D721Med (cell line): ENCODE measurements at places on chromosomes 7 and 10.

GRCh38 chr7:69693042-69693441 is 94.8 kb downstream of the AUTS2 start:
- no peak for DNase-seq

GRCh38 chr7:152336754-152337368 is 98.9 kb downstream of the KMT2C start:
- DNase-seq, result no peak

DNA sequence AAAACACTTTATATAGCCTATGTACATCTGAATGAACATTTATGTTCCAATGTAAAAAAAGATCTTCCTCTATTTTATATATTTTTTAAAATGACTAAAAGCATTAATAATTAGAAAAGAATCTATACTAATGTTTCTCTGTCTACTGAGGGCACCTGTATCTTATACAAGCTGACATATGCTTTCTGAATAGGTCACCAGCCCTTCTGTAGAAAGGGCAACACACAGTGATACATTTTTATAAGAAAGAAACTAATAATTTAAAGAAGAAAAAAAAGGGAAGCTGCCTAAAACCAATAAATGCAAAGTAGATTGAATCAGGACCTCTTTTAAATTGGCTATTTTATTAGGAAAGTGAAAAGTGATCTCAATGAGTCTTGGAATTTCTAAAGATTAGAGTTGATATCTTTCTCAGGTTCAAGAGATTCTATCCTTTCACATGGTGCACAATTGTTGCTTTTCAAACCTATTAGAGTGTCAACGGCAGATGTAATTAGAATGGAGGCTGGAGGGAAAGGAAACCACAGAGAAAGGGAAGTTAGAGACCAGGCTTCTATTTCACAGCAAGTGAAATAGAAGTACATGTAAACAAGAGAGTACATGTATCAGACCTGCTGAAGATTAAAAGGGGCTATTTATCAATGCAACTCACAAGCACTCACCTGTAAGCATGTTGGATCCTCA is 6.3 kb downstream of the MTPN start:
- DNase-seq, result no peak

DNA sequence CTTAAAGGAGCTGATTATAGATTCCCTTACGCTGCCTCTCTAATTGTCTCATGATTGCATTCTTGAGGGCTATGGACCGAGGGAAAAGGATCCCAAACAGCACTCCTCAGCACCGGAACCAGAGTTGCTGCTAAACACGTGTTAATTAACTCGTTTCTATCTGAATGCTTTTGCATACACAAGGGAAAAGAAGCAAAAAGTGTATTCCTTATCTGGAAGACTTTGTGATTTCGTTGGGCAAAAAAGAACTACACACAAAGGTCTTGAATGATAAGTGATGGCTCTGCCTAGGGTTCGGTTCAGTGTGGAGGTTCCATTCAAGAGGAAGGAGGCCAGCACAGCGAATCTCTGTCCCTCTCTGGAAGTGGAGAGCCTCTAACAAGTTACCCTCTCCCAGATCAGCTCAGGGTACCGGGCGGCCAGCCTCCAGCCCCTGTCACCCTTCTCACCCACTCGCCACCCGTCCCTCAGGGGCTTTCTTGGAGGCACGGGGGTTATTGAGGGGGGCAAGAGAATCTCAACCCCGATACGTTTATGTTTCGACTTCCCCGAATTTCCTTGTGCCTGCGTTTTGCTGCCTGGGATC is 515 bp upstream of the SLC4A2 start:
- no peak for DNase-seq

DNA sequence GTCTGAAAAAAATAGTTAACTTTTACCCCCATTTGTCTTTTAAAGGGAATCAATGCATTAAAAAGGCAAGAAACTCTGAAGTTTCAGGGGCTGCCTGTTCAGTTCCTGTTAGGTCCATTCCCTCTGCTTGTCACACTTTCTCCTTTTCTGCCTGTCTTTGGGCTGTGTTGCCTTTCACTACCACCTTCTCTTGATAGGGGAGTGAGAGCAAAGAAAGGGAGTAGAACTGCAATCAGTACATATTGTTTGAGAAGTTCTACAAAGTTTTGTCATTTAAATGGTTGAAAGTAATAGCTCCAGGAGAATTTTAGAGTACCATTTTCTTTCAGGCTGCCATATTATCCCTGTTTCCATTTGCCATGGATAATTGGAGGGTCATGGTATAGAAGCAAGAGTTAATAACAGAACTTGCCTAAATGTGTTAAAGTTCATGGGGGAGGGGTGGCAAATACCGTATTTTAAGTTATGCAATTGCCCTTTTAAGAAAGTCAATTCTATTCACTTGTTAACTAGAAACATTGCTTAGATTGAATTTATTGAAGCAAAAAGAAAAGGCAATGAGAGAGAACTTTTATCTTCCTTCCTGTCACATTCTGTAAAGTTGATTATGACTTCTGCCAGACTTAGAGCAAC is 38.6 kb downstream of the MPLKIP start:
- no peak for DNase-seq

DNA sequence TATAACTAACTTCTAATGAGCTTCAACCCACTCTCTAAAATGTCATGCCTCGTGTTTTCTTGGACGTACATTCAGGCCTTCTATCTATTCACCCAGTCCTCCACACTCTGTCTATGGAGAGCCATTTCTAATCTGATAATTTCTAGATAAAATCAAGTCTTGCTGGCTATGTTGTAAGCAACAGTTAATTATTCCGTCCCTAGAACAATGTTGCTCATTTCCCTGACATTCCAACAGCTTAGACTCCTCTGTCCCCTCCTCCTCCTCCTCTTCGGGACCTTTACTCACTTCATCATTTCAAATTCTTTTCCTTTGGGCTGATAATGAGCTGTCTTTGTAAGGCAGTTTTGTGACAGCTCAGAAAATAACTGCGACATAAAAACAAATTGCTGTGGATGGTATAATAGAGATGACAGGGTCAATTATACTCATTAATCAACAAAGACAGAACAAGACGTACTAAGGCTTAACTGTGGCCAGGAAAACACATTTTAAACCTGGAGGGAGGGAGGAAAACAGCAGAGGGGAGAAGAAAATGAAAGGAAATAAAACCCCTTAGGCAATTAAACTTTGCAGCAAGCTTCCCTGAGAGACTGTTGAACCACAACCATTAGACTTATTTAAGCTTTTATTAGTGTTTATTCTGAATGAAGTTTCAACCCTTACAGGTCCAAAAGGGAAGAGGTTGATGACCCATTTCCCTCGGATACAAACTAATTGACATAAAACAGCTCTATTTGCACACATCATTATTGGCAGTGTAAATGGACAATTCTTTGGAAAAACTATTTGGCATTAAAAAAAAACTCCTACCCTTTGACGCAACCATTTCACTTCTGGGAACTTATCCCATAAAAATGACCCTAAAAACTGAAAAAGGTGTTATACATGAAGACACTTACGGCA is 179.1 kb downstream of the SFMBT2 start:
- DNase-seq, result no peak

- DNase-seq, result no peak
Observed at GRCh38 chr10:98340940-98341310, 72.9 kb upstream of the LOXL4 start.

DNA sequence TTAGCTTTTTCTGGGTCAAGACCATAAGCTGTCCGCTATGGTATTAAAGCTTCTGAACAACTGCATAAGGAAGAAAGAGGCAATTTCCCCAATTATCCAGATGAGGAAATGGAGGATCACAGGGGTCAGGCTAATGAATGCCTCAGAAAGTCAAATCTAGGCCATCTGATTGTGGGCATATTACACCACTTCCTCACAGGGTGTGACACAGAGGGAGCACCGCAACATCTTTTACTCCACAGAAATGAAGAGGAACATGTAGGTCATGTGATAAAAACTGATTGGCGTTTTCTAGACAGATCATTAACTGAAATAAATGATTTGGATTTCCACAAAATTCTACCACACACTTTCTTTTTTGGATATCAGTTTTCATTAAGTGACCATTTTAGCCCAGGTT is 384.4 kb downstream of the PARD3 start:
- DNase-seq, result no peak

DNA sequence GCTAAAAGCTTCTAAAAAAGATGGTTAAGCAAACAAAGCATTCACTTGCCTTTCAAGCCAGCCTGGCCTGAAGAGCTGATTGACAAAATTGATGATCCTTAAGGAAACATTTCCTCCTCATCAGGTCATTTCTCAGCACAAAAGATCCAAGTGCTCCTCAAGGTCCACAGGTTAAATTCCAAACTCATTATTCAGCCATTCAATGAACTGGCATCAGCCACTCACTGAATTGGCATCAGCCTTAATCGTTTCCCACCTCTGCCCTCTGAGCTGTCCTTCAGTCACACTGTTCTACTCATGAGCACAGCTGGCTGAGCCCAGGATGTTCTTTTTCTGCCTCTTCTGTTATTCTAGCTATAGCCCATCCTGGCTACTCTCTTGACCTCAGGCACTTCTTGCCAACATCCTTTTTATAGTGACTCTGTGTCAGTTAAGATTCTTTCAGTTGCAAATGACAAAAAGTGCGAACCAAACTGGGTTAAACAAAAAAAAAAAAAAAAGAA is 147.5 kb downstream of the RAB11FIP2 start:
- DNase-seq, result no peak

DNA sequence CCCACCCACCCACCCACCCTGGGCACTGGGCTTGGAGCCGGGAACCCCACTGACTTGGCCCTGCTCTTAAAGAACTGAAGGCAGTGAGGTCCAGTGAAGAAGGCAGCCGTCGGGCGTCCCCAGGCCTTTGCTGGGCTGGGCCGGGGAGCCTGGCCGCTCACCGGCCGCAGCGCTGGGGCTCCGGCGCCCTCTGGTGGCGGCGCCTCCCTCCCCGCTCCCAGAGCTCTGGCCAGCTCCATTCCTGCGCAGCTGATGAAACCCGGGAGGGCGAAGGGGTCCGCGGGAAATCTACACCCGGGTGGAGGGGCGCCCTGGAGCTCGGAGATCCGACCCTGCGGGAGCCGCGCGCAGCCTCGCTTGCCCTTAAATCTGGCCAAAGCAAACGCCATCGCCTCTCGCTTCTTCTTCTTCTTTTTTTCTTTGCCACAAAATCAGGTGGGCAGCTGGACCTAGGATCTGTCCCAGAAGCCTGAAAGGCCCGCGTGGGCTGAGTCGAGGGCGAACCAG is 1.7 kb upstream of the CXCL12 start:
- DNase-seq, result no peak

DNA sequence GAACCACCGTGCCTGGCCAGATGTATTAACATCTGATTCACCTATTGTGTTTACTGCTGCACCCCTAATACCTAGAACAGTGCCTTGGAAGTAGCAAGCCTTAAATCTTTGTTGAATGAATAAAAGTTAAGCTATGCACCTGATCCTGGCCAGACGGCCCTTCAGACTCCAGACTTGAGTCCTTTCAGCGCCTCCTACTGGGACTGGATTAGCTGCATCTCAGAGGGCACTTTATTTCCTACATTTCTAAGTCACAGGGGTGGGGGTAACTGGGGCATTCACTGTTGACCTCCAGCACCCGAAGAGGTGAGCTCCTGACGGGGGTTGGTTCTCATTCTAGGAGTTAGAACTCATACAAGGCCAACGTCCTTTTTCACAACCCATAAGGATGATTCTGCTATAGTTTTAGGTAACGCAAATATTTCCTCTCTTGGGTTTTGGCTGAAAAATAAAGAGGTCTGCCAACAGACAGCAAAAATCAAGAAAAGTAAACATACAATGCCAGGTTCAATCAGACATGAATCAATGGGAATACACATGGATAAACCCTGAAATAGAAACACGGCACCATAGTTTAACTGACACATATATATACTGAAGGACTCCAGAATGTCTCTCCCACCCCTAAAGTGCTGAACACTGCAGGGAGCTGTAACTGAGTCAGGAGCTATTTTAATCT is 48.0 kb upstream of the DLG5 start:
- DNase-seq, result no peak

DNA sequence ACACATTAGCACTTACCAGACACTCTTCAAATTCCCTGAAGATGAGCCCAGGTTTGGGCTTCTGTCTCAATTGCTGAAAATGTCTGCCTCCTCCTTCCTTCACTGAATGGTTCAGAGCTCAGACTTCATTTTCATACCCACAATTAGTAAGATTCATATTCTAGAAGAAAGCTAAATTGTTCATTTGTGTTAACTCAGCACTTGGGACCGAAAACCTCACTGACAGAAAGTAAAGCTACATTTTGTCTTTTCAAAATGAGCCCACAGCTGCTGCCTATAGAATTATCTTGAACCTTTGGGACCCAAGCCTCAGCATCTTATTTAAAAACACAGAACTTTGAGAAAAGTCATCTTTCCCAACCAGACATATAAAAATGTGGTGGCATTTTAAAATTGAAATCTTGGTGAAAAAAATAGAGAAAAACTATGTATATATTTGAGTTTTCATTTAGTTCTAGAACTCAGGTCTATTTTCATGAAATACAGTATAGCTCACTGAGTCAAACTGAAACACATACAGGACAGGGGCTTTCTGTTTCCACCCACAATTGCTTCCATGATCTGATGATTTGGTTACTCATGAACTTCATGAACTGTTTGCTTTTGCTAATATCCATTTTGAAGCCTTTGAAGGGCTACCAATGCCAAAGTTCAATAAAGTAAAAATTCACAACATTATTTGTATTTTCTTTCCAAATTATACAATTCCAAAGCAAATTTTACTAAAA is 119.1 kb upstream of the PFKP start:
- no peak for DNase-seq

GRCh38 chr10:6212806-6213205 is 10.1 kb downstream of the PFKFB3 start:
- DNase-seq, result no peak

DNA sequence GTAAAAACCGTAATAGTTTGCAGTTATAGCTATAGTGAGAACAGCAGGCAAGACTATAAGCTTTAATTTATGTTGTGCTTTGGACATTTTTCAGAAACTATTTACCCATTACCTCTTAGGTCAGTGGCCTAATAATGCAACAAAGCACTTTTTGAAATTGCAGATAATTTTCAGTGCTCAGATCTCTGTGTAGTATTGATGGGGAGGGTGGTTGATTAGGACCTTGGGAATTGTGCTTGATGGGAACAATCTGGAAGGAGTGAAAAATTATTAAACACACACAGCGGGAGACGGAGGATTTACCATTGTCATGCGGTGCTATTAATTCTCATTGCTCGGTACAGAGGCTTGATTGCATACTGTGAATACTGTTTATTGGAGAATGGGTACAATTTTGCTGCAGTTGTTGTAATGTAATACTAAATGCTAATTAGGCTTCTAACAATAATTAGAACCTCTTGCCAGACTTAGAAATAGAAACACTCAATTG is 304.8 kb downstream of the LRMDA start:
- DNase-seq, result no peak

- no peak for DNase-seq
Observed at GRCh38 chr10:43479275-43479674, 42.4 kb downstream of the ZNF487 start.

DNA sequence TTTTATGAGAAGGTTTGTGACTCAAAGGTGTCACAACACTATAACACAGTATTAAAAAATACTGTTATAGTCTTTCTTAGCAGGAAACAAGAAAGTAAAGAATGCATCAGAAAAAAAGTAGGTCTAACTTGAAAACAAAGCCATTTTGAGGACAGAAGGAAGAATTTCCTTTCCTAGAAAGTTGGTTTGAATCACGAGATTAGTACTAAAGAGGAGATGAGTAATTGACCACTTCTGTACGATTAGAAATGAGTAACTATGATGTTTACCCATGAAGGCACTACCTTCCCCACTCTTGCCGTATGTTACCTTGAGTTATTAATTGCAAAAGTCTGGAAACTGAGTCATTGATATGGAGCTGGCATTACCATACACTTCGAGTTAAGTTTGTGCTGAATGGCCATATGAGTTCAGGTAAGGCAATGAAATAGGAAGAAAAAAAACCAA is 65.2 kb downstream of the FAM185A start:
- DNase-seq, result no peak

GRCh38 chr10:124267231-124267885 is 151.4 kb downstream of the OAT start:
- DNase-seq, result no peak
